ENCODE measurements at places on chromosomes 11 and 22. TPM values are rescaled to one million over a fixed set of nuclear protein-coding genes. Genes with fewer than 3 reads are reported as not detected.

- no peak for DNase-seq
Observed at GRCh38 chr11:44579302-44579761, 13.9 kb downstream of the CD82 start.

C11orf86 gene
- not detected for total RNA-seq

DNA sequence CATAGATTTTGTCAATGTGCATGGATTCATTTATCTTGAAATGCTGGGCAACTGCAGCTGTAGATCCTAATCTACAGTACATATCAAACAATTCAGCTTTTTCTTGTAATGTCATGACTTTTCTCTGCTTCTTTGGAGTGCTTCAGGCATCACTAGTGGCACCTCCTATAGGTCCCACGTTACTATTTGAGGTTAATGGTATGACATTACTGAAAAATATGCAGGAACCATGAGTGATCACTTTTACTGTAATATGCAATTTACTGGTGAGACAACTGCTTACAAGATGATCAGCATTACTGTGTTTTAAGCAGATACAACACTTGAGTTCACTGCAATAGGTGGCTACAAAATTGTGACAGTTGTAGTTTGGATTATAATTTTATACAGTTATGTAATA is 3.0 kb downstream of the CENATAC start:
- DNase-seq = peak; percentile 10

NEFH gene
- total RNA-seq = 0.20 TPM

GRCh38 chr11:76806608-76807205 is 23.6 kb downstream of the TSKU start:
- no peak for DNase-seq

CDC42EP1 gene
- 18.4 TPM for total RNA-seq

DNA sequence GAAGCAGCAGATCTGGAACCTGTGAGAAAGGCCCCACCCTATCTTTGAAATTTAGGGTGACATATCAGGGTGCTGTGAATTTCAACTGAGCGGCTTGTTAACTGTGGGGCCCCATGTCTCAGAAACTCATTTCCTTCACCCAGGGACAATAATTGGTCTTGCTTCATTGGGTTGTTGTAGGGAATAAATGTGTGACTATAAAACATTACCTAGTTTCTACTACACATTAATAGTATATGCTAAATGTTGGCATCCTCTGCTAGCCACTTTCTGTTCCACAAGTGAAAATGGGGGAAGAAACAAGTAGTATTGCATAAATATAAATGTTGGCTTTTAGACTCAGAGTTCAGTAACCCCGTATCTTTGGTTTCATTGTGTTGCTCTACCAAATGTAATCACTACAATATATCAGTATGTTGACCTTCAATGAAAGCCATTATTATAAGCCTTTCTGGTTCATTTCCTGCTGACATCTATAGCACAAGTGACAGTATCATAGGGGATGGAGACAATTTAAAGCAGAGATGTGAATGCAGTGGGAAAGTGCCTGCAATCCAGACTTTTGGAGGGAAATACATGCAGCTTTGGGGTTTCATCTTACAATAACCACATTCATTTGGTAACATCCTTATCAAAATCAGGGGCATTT is 905.5 kb upstream of the RAG2 start:
- no peak for DNase-seq

Data from RPMI7951 (cell line).